ENCODE measurements at places on chromosomes 13 and 19.
A peak's percentile ranks its signal among the peaks of the same experiment; 100 is the strongest.

DNA sequence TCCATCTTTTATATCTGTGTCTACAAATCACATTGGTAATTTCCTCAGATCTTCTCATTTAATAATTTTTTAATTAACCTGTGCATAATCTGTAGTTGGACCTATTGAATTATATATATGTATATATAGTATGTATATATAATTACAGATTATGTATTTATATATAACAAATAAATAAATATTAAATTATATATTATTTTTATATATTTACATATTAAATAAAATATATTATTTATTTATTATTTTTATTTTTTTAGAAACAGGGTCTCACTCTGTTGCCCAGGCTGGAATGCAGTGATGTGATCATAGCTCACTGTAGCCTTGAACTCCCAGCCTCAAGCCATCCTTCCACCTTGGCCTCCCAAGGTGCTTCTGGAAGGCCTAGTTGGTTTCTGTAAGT is 197.9 kb downstream of the FGF9 start:
- no peak for DNase-seq

DNA sequence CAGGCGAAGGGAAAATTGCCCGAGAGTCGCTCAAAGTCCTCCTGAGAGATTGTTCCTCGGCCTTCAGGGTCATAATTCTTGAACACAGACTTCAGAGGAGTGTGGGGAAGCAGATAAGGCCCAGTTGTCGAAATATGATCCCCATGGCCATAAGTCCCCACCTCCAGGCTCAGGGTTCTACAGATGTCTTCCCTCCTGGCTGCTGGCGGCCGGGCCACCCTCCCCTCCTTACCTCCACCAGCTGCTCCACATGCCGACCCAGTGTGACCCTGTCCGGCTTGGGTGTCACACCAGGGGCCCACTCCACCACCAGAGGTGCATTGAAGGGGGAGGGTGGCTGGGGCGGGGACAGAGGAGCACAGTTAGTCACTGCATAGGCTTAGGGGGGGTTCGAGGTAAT is 10.1 kb downstream of the FAM98C start:
- DNase-seq: no peak

DNA sequence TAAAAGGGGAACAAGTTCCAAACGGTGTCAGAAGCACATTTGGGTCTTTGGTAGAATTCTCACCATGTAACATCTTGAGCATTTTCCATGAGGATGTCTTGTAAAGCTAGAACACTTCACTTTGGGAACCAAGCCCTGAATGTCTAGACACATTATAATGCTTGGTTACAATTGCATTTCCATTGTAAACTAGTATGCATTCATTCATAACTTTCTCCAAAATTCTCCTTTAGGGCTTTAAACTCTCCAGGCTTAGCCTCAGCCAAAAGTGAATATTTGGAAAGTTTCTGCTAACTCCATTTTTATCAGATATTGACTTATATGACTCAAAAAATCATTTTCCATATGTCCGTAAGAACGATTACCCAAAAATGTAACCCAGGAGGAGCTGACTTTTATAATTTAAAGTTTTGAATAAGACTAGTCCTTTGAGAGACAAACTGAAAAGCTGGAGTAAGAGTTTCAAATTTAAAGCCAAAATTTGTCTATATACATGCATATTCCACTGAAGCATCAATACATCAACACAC is 1170.4 kb downstream of the EFNB2 start:
- no peak for DNase-seq

DNA sequence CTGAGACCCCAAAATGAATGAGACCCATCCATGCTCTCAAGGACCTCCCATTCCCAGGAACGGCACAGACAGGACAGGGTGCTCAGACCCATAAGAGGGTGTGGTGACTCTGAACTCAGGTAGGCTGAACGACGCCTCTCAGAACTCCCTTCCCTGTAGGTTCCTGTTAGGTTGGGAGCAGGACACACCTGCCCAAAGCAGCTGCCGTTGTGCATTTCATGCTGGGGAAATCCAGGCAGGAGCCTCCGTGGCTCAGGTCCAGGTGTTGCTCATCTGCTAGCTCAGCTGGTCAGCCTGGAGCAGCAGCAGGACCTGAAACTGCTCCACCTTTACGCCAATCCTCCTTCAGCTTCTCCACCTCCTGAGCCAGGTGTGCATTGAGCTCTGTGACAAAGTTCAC is 19.1 kb upstream of the TEX101 start:
- DNase-seq: peak; percentile 24

- no peak for DNase-seq
Observed at GRCh38 chr13:74070065-74070464, 64.1 kb downstream of the KLF12 start.

DNA sequence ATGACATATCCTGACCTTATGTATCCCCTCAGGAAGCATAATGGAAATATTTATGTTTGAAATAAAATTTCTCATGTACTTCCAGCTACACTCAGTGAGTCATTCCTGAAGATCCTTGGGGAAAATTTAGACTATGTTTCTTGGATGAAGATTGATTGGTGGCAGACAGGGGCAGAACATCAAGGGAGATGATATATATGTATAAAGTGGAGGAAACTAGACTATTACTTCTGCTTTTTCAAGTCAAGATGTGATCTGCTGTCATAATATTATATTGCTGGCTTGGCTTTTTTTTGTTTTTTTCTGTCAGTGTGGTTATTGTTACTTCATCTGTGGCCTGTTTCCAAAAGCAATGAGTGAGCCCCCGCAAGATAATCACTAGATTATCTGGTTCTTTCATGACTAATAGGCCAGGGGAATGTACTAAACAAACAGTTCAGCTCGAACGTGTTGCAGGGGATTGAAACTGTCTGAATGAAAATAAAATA is 87.2 kb upstream of the TNFSF11 start:
- DNase-seq: no peak

- DNase-seq: no peak
Observed at GRCh38 chr19:3140667-3141038, 4.8 kb downstream of the GNA15 start.

GRCh38 chr13:37681281-37682032 is 82.9 kb upstream of the POSTN start:
- DNase-seq: no peak

- DNase-seq: no peak
Observed at GRCh38 chr13:99955107-99955746, 16.3 kb downstream of the ZIC5 start.

- DNase-seq: no peak
Observed at GRCh38 chr13:80599765-80600164, 258.8 kb upstream of the SPRY2 start.

DNA sequence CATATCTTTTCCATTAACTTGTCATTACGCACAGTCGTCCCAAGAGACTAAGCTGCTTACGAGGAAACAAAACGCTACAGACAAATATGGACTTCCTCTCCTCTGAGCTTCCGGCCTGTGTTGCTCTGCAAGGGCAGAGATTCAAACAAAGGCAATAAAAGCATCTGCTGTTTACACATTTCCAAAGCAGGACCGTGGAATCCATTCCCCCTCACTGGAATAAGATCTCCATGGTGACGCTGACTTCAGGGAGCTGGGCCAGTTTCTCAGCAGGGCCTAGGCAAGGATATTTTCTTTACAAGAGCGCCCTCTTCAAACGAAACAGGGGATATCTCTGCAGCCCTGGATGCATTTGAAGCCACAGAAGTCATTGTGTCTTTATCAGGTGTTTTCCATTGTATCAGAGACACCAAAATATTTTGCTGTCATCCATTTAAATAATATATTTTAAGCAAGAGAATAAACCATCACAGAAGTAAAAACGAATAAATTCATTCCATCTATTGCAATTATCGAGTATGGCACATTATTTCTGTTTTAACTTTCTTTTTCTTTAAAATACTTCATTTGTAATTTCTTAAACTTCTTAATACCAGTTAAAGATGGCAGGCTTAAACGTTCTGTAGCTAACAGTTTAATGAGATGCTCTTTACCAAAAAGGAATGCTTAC is 177.5 kb downstream of the DCLK1 start:
- peak; percentile 98 for DNase-seq

GRCh38 chr13:79226250-79226649 is 179.8 kb downstream of the RBM26 start:
- DNase-seq: peak; percentile 77

DNA sequence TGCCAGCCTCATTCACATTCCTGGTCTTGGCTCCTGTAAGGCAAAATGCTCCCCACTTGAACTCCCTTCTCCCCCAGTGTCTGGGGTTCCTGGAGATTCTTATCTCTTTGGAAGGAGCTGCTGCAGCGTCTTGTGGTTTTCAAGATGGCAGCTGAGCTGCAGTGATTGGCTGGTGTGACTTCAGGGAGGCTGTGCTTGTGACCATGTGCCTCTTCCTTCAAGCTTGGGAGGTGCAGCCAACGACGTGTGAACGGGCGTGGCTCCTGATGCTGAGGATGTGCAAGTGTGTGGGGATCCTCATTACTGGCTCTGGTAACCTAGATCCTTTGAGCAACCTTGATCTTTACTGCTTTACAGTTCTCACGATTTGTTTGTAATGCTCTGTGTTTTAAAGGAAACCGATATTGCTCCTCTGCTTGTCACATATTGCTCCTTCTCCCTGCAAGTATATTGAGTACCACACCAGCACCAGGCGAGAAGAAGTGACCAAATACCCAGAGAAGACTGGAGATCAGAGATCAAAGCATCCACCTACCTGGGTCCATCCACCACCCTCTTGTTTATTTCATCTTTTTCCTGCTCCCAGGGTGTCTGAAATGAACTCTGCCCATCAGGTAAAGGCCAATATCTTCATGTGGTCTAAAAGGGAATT is 208.5 kb downstream of the FGF9 start:
- no peak for DNase-seq

- no peak for DNase-seq
Observed at GRCh38 chr13:109010912-109011311, 381.5 kb downstream of the MYO16 start.

DNA sequence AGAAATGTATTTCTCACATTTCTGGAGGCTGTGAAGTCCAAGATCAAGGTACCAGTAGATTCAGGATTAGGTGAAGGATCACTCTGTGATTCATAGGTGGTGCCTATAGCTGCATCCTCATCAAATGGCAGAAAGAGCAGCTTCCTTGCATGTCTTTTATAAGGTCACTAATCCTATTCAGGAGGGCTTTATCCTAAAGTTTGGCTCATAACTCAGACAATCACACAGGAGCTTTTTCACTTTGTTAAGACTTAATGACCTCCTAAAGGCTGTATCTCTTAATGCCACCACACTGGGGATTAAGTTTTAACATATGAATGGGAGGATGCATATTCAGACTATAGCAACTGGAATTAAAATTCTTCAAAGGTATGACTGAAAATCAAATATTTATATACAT is 861.1 kb downstream of the DACH1 start:
- no peak for DNase-seq

GRCh38 chr13:99923877-99924582 is 47.5 kb downstream of the ZIC5 start:
- no peak for DNase-seq

DNA sequence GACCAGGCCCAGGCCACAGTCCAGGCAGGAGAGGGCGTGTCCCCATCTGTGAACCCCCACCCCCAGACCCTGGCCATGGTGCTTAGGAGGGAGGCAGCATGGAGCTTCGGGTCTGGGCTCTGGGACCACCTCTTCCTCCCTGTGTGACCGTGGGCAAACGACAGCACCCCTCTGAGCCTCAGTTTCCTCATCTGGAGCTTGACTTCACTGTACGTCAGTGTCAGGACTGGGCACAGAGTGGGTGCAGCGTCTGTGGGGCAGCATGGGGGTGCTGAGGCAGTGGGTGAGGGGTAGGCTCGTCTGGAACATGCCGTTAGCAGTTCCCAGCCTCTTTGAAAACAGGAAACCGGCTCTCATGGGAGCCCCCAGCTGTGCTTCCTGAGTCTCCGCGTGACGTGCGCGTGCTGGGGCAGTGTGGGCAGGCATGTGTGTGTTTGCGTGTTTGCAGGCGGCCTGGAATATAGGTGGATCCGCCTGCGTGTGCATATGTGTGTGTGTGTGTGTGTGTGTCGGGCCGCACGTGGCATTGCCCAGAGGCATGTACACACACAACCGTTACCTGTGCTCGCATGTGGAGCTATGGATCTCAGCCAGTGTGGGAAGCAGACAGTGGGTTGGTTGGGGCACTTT is 15.8 kb downstream of the ARRDC2 start:
- no peak for DNase-seq

- no peak for DNase-seq
Observed at GRCh38 chr19:16899566-16900075, 10.8 kb downstream of the F2RL3 start.

- DNase-seq: no peak
Observed at GRCh38 chr13:86729206-86729605, 930.0 kb upstream of the SLITRK6 start.

DNA sequence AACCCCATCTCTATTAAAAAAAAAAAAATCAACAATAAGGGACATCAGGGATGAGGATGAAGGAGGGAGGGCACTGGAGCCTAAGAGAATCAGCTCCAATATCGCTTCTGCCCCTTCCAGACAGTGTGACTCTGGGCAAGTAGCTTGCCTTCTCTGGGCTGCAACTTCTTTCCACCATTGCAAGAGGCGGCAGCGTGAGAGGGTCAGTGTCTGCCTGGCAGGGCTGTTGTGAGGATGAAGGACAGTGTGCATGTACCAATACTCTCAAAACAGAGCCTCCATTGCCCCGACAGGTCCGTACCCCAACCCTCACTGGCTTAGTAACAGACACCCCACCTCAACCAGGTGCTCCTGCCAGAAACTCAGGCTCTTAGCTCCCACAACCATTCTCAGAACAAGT is 15.3 kb upstream of the LENG8 start:
- no peak for DNase-seq

- DNase-seq: no peak
Observed at GRCh38 chr13:25354377-25354776, 17.4 kb upstream of the ATP8A2 start.

DNA sequence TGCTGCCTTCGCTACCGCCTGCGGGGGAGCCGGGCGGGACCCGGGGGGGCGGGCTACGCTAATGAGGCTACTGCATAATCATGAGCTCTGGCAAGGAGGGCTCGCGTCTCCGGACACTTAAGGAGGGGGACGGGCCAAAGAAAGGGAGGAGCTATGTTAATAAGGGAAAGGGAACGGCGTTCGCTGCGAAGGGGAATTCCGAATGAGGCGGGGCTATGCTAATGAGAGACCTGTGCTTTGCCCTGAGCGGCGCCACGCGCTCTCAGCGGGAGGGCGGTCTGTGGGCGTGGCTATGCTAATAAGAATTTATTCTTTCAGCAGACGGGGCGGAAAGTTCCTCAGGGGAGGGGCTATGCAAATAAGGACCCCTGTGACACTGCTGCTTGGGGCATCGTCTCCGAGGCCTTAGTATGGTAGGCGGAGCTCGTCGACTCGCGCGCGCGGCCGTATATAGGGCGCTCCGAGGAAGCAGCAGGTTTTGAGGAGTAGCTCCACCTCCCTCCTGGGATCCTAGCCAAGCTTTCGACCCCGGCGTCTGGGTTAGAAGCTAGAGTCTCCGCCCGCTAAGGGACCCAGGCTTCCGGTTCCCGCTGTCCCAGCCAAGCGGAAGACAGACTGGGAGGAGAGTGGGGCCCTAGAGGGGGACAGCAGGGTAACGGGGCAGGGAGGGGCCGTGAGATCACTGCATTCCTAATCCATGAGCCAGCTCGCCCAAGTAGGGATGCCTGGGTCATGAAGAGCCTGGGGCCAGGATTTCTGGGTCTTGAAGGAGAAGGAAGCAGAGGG is at the start of gene RRAS:
TSS of gene RRAS (minus strand) at position 31 of the 786 bp plus-strand sequence. CDS start 45 bp downstream, outside the sequence.
- peak; percentile 99 for DNase-seq

Measured in NCI-H748 treated with DMSO at 0.1 percent for 48 hours (cell line).